ENCODE measurements at places on chromosomes 4 and X. TPM values are rescaled to one million over a fixed set of nuclear protein-coding genes. Genes with fewer than 3 reads are reported as not detected.

Gene SLC9B1
- 3.2 TPM for total RNA-seq

Gene ARR3
- total RNA-seq = not detected

Gene PAGE1
- total RNA-seq = not detected

Gene HSD17B13
- total RNA-seq = 0.16 TPM

Gene C4orf50
- total RNA-seq = 0.02 TPM

- H3K36me3 ChIP-seq = no peaks in the 10 kb centered on the region
- H3K4me3 ChIP-seq = no peak overlapping the region
- peak; percentile 55 for DNase-seq
- H3K4me1 ChIP-seq = no peaks in the 10 kb centered on the region
- H3K27ac ChIP-seq = no peak overlapping the region
- H3K27me3 ChIP-seq = peaks cover 15% of the 10 kb centered on the region
Measured at GRCh38 chr4:42865572-42866189, 26.8 kb upstream of the GRXCR1 start.

DNA sequence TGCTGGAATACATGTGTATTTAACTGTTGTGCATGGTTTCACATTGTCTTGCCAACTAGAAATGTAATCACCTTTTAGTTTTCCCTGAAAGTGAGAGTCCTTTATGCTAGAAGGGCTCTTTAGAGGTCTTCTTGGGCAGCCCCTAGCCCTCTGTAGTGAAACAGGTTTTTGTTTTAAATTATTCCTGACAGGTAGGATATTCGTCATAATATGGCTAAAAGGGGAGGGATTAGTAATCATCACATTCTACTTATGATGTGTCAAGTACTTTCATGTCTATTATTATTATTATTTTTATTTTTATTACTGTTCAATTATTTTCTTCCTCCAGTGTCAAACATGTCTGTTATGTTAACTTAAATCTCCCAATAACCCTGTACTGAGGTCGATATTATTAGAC, 35.5 kb downstream of the MSN start:
- H3K4me3 ChIP-seq = no peak overlapping the region
- no peak for DNase-seq
- H3K36me3 ChIP-seq = peaks cover 6% of the 10 kb centered on the region
- H3K27ac ChIP-seq = no peak overlapping the region
- peaks cover 13% of the 10 kb centered on the region for H3K4me1 ChIP-seq
- no peaks in the 10 kb centered on the region for H3K27me3 ChIP-seq

GRCh38 chr4:118784776-118785175, 51.1 kb downstream of the SEC24D start:
- peaks cover 46% of the 10 kb centered on the region for H3K36me3 ChIP-seq
- H3K27me3 ChIP-seq = no peaks in the 10 kb centered on the region
- H3K4me1 ChIP-seq = peaks cover 7% of the 10 kb centered on the region
- H3K27ac ChIP-seq = peak overlapping the region; percentile 26
- H3K4me3 ChIP-seq = no peak overlapping the region

DNA sequence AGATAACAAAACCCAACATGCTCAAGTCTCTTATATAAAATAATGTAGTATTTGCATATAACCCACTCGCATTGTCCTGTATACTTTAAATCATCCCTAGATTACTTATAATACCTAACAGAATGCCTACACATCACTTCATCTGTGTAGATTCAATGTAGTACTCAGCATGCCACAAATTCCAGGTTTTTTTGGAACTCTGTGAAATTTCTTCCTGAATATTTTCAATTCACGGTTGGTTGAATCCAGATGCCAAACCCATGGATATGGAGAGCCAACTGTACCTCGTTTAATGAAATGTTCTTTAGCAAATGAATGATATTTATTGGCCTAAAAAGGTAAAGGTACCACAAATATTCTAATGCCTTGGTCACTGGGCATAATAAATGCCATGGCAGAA, 24.8 kb downstream of the CCNI start:
- peaks cover 9% of the 10 kb centered on the region for H3K4me1 ChIP-seq
- no peak for DNase-seq
- H3K27ac ChIP-seq = no peak overlapping the region
- peaks cover 36% of the 10 kb centered on the region for H3K36me3 ChIP-seq
- H3K27me3 ChIP-seq = no peaks in the 10 kb centered on the region
- H3K4me3 ChIP-seq = no peak overlapping the region

GRCh38 chrX:99469439-99469838, 940.6 kb downstream of the PCDH19 start:
- H3K27ac ChIP-seq = no peak overlapping the region
- no peaks in the 10 kb centered on the region for H3K4me1 ChIP-seq
- H3K4me3 ChIP-seq = no peak overlapping the region

DNA sequence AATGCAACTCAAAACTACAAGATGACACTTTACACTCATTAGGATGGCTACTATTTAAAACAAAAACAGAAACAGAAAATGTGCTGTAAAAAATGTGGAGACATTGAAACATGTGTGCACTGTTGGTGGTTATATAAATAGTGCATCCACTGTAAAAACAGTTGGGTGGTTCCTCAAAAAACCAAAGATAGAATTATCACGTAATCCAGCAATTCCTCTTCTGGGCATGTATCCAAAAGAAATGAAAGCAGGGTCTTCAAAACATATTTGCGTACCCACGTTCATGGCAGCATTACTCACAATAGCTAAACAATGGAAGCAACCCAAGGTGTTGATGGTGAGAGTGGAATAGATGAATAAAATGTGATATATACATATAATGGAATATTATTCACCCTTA, 967.2 kb downstream of the TRAM1L1 start:
- DNase-seq = no peak
- H3K27ac ChIP-seq = no peak overlapping the region
- H3K4me3 ChIP-seq = no peak overlapping the region
- no peaks in the 10 kb centered on the region for H3K27me3 ChIP-seq
- no peaks in the 10 kb centered on the region for H3K4me1 ChIP-seq

GRCh38 chr4:87056881-87057280, 122.1 kb downstream of the AFF1 start:
- no peak overlapping the region for H3K27ac ChIP-seq
- H3K4me1 ChIP-seq = peaks cover 41% of the 10 kb centered on the region

DNA sequence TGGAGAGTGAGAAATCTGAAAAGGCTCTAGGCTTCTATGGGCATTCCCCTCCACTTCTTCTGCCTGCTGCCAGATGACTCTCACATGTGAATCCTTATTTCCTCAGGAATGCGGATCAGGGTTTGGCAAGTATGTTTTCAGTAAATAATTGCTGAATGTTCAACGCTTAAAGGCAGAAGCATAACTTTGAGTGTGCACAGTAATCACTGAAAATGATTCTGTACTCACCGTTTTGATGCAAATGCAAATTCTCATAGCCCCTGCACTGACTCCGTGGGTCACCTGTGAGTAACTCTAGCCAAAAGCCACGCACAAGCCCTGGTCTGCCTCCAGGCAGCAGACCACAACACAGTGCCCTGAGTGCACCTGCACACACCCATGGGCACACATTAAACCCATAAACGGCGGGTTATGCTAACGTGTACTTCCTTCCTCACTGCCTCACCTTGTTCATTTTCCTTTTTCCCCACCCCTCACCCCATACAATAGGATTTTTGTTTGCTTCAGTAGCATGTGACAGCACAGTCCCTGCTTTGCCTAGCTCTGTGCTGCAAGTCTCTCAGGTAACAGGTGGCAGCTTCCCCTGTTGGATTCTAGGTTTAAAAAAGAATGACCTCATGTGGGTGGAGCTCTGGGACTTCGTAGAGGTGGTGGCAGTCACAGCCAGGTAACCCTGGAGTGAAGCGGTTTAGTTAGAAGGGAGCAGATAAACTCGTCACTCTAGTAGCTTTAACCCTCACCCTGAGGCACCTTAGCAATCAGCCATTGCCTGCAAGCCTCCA, at the start of gene ARHGEF38:
ARHGEF38 (plus strand) TSS at position 656 of the 782 bp plus-strand sequence. CDS start 146 bp downstream, outside the sequence.
- peak within 1 kb of the TSS; percentile 43 for H3K27ac ChIP-seq
- H3K36me3 ChIP-seq = no peaks in the 10 kb centered on the region
- H3K27me3 ChIP-seq = peaks cover 2% of the 10 kb centered on the region
- no peak within 1 kb of the TSS for H3K4me3 ChIP-seq
- no peak for DNase-seq

GRCh38 chr4:117971403-117971802, 62.9 kb upstream of the NDST3 start:
- H3K36me3 ChIP-seq = no peaks in the 10 kb centered on the region
- H3K27me3 ChIP-seq = no peaks in the 10 kb centered on the region
- no peak for DNase-seq
